Urinary bladder (tissue), 4 donors: ENCODE measurements at places on chromosomes 1 and 21.
A peak's percentile ranks its signal among the peaks of the same experiment; 100 is the strongest.

DNA sequence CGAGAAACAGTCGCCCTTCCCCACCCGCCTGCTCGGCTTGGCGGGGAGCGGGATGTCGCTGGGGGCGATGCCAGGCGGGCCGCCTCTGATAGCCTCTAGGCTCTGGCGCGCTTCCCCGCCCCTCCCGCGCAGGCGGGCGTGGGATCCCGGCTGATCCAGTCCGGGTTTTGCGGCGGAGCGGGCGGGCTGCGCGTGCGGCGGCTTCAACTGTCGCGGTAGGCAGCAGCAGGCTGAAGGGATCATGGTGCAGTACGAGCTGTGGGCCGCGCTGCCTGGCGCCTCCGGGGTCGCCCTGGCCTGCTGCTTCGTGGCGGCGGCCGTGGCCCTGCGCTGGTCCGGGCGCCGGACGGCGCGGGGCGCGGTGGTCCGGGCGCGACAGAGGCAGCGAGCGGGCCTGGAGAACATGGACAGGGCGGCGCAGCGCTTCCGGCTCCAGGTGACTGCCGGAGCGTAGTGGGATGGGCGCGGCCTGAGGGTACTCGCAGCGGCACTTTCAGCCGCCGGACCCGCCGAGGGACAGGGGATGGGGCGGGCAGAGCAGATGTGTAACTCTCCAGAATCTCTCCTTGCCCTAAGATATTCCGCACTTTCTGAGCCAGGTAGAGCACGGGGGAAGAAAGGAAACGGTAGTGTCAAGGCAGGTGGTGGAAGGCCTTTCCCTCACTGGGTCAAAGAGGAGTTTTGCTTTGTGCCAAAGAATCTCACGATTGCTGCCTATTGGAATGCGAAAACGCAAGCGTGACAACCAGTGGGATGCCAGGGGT lies at the start of gene FAAH:
Gene FAAH (plus strand): TSS at position 210 of the 764 bp plus-strand sequence. CDS start 32 bp downstream, at position 242.
- DNase-seq = no peak

- no peak for DNase-seq
Observed at GRCh38 chr21:45147473-45148315, 73.3 kb downstream of the ADARB1 start.

DNA sequence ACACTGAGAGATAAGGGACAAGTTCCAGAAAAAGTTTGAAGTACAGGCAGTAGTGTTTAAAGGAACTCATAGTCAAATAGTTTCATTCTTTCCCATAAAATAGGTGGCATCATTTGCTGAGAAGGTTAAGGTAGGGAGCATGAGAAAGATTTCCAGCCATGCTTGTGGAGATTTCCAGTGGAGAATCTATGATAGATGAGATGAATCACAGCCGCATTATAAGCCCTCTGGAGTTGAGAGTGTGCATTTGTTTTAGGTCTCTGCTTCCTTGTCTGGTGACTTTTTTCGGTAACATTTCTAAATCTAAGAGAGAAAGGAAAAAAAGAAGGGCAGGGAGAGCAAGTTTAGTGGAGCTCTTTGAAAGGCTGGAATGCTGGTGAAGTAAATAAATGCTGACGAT lies 108.7 kb downstream of the DISP1 start:
- DNase-seq = no peak

- DNase-seq = no peak
Observed at GRCh38 chr1:47587891-47588582, 150.2 kb downstream of the FOXD2 start.

DNA sequence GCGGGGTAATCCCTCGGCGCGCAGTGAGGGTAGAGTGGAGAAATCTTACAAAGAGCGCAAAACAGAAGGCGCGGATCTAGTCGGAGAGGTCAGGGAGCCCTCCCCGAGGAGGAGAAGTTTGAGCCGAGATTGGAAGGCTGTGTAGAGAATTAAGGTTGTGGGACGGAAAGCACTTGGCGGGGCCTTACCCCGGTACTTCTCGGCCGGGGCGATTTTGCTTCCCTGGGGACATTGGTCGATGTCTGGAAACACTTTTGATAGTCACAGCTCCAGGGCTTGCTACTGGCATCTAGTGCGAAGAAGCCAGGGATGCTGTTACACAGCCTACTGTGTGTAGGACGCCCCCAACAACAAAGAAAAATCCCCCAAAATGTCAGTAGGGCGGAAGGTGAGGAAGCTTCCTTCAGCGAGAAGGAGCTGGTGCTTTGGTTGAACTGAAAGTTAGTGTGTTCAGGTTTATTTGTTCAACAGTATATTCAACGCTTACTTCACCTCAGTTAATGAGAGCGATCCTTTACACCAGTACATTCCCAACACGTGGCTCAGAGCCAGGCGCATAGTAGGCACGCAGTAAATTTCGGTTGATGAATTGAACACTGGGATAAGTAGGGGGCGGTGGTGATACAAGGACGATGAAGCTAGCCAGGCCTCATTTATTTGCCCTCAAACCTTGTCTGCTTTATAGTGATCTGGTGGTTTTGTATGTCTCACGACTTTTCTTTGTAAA lies 807 bp downstream of the CEP85 start:
- no peak for DNase-seq

DNA sequence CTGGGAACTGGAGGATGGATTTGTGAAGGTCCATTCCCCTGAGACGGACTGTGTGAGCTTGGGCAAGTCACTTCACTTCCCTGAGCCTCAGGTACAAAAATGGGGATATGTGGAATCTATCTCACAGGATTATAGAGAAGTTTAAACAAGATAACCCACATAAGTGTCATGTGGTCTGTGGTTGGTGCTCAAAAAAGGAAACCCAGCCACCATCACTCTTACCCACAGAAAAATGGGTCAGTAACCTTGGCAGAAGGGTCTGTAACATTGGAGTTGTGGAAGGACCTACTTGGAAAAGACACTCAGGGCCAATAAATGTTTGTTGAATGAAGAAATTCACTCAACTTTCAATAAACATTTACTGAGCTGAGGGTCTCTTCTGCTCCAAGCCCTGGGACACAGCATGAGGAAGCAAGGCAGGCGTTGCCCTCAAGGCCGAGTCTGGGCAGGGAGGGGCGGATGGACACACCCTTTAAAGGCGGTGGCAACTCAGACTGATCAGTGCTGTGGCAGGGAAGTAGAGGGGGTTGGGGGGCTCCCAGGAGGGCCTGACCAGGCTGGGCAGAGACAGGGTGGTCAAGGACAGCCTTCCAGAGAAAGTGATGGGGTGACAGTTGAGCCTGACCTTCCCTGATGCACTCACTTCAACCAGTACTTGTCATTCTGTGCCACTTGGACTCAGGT lies 66.7 kb upstream of the ACOT11 start:
- DNase-seq = no peak

- DNase-seq = no peak
Observed at GRCh38 chr1:244226435-244226834, 175.4 kb downstream of the ZBTB18 start.

DNA sequence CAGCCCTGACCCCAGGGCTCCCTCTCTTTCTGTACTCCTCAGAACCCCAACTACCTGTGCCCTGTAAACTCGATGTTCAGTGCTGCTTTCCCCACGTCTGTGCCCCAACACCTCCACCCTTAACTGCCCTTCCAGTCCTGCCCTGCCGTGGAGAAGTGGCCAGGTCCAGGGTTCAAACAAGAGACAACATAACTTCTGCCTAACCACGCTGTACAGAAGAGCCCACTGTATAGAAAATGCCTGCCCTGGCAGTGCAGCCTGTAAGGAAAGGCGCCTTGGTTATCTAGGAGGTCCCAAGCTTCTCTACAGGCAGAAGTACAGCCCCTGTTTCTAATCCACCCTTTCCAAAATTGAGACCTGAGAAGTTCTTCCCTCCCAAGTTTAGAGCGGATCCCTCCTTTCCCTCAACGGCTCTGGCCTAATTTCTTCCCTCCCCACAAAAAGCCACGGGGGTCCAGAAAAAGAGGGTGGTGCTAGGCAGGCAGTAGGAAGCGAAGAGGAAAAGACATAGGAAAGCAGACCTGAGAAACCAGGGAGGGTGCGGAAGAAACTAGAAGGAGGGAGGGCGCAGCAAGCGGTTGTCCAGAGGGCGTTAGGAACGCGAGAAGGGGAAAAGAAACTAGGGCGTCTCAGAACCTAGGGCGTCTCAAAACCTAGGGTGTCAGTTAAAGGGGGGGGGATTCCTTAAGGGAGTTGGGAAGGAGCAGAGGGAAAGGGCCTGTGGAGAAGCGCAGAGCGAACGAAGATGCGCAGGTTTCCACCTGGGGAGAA lies 3.2 kb downstream of the DMRTA2 start:
- DNase-seq = no peak

- no peak for DNase-seq
Observed at GRCh38 chr21:18443085-18443484, 39.5 kb upstream of the TMPRSS15 start.

DNA sequence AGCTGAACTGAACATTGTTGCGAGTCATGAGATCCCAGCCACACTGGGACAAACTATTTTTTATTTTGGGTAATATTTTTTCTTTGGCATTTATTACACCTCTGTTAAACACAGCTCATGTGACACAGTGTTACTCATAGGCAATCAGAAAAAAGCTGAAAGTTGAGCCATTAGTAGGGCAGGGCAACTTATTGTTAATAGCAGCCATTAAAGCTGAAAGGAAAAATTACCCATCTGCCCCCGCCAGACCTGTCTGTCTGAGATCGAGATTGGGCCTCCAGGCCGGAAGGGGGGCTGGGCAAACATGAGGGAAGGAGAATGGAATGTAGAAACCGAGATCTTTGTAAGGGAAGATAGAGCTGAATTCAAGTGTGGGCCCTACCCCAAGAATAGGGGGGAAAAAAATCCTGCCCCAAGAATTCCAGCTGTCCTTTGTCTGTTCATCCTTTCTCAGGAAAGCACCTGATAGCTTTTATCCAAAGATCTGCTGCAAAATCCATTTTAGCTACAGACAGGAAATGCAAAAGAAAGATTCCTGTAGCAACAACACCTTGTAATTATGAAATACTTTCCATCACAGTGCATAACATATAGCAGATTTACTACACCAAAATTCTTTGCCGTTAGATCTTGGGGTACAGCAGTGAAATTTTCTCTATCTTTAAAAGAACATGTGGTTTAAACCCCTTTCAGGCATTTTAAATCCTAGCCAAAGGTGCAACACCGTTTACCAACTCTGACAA lies 212.8 kb downstream of the PBX1 start:
- DNase-seq = peak; percentile 74

DNA sequence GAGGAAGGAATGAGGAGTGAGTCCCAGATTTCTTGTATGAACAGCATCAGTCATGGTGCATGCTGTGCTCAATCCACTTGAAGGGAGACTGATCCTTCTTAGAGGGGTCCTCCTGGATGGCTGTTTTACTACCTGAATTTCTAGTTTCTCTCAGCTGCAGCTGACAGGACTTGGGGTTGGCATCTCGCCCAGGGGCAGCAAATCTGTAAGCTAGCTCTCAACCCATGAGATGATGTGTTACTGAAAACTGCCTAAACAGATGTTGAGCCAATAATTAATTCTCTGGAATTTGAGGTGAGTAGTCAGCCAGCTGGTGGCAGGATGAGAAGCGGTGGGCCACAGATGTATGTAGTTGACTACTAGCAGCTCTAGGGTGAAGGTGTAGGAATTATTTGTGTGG lies 19.6 kb downstream of the BACH1 start:
- no peak for DNase-seq

DNA sequence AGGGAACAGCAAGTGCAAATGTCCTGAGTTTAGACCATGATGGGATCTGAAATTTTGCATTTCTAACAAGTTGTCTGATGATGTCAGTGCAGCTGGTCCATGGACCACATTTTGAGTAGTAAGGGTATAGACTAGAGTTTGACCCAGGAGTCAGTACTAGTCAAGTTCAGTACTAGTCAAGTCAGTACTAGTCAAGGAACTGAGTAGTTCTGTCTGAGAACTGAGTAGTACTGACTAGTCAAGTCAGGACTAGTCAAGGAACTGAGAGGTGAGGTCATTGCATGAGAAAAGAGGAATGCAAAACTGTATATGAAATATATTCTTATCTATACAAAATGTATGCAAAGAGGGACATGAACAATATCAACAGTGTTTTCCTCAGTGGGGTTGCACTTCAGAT lies 34.1 kb downstream of the TSEN15 start:
- DNase-seq = no peak

DNA sequence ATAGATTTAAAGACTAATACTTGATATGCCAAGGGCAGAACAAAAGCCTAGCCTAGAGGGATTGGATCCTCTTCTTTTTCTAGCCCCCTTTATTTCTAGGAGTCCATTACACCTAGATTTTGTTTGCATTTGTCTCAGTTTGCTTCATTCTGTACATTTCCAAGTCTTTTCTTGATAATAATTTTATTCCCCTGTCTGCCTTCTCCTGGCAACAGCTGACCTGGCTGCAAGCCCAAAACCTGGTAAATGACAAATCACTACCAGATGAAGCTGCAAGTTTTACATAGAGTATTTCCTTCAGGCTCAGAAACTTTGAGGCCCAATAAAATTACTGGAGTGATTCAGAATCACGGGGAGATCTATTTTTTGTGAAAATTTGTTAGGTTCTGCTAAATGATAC lies 36.5 kb upstream of the LHX8 start:
- no peak for DNase-seq

DNA sequence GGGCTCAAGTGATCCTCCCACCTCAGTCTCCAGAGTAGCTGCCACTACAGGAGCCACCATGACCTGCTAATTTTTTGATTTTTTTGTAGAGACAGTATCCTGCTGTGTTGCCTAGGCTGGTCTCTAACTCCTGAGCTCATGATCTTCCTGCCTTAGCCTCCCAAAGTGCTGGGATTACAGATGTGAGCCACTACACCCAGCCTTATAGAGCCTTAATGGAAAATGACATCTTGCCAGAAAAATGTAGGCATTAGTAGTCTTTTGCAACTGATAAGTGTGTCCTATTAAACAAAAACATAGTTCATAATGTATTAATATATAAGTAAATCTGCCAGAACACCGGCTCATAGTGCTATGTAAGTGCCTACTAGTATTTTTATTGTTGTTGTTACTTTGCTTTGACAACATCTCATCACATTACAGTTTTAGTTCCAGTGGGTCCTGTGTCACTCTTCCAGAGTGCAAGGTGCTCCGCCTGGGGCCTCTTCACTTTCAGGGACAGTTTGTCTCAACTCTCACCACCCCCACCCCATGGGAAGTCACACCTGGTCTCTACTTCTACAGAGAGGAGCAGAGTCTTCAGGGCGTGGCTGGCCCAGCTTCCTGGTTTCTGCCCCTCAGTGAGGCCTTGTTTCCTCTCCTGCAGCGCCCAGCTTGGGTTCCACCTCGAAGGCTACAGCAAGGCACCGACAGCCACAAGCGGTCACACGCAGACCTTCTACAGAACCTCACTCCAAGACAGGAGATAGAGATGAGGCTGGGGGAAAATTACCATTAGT lies 30.1 kb downstream of the RHOU start:
- no peak for DNase-seq

DNA sequence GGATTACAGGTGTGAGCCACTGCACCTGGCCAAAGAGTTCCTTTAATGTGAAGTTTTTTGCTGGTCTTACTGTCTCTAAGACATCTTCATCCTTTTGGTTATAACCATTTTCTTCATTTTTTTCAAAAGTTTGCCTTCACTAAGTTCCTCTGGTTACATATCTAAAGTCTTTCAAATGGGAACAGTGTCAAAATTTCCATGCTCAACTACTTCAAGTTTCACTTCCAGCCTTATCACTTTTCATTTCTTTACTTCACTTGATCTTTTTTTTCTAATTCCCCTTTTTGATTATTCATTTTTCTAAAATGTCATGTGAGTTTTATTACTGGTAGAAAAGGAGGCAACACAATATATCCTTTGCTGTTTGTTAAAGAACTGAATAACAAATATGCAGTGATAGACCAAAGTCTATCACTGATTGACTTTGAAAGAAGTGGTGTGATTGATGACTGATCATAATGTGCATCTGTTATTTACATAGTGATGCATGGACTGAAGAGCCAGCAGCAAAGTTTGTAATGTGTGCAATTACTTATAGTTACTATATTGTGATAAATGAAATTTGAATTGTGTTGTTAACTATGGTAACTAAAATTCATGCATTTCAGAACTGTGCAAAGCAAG lies 16.0 kb upstream of the ZFYVE9 start:
- DNase-seq = no peak

GRCh38 chr1:42922687-42923366 lies 35.8 kb downstream of the SLC2A1 start:
- no peak for DNase-seq
